ENCODE measurements at places on chromosomes 2 and 18.

GRCh38 chr2:26650713-26651469, 9.7 kb upstream of the CIB4 start:
- no peak for DNase-seq

GRCh38 chr2:82986899-82987298, 1472.2 kb downstream of the SUCLG1 start:
- DNase-seq: no peak

- DNase-seq: no peak
These were observed 84.5 kb downstream of the DOCK10 start for GRCh38 chr2:224957540-224958461.

GRCh38 chr18:45456090-45457021, 158.9 kb upstream of the SLC14A2 start:
- peak; percentile 1 for DNase-seq

DNA sequence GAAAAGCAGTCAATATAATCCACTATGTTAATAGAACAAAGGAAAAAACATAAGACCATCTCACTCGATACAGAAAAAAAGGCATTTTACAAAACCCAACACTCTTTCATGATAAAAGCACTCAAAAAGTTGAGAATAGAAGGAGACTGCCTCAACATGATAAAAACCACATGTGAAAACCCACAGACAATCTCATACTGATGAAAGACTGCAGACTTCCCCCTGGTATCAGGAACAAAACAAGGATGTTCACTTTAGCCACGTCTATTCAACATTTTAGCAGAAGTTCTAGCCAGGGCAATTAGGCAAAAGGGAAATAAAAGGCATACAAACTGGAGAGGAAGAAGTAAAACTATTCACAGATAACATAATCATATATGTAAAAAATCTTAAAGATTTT, 285.9 kb downstream of the EIPR1 start:
- no peak for DNase-seq

GRCh38 chr2:190678444-190679162, 29.7 kb downstream of the NAB1 start:
- no peak for DNase-seq

DNA sequence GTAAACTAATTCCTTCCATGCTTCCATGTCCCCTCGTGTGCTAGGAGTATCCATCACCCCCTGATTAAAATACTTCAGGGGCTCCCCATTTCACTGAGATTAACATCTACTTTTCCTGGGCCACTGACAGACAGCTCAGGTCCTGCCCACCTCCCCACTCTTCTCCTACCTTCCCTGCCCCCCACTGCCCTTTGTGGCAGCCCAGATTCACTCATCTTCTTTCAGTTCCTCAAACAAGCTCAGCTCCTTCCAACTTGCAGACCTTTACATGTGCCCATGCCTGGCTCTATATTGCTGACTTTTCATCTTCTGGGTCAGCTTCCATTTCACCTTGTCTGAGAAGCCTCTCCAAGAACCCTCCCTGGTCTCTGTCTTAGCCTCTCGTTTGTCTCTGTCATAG, 12.0 kb downstream of the RUFY4 start:
- DNase-seq: no peak

DNA sequence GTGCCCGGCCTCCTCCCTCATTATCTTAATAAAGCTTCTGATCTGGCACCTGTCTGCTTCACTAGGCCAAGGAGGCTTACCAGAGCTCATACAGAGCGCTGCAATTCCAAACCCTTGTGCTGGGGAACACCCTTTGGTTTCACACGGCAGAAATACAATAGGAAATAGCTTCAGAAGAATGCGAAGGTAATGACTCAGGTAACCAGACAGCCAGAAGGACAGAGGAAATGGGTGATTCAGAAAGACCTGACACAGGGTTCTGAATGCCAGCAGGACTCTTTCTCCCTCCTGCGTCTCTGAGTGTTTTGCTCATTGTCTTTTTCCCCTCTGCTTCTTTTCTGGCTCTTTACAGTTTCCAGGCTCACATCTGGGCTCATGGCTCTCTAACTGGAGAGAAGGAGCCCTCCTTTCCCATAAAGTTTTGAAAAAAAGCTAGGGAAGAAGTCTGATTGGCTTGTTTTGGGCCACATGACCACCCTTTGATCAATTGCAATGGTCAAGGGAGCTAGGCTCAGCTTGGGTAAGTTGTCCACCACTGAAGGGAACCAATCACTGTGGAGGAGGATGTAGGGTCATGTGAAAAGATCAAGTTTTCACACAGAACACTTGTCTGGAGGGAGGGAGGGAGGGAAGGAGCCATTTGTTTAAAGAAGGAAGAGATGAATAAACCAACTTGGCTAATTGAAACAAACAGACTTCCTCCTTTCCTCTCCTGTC, 90.5 kb upstream of the UPP2 start:
- no peak for DNase-seq
